Epithelial cell of proximal tubule (primary cell): ENCODE measurements at places on chromosomes 2 and 18. TPM values are rescaled to one million over a fixed set of nuclear protein-coding genes. Genes with fewer than 3 reads are reported as not detected.

Gene OTOS
- not detected in 2 replicates for total RNA-seq

Gene ADNP2
- total RNA-seq = 19.4 and 22.7 TPM in 2 replicates

Gene IL36B
- total RNA-seq = not detected in 2 replicates

Gene G6PC2
- total RNA-seq = not detected in 2 replicates

Gene FRZB
- 0.07 TPM in 1 of 2 replicates, not detected in the other for total RNA-seq

Gene C2orf72
- total RNA-seq = 0.29 and 3.8 TPM in 2 replicates

Gene CD8B
- 0.43 and 2.5 TPM in 2 replicates for total RNA-seq

Gene LHCGR
- total RNA-seq = not detected in 2 replicates

Gene UBXN2A
- total RNA-seq = 12.3 and 13.4 TPM in 2 replicates

Gene TDRD15
- not detected in 2 replicates for total RNA-seq

Gene LYG1
- total RNA-seq = 0.12 and 0.22 TPM in 2 replicates
